ENCODE measurements at places on chromosomes 16 and 17. TPM values are rescaled to one million over a fixed set of nuclear protein-coding genes. Genes with fewer than 3 reads are reported as not detected.

GRCh38 chr16:89618109-89618998 is 4.9 kb downstream of the DPEP1 start:
- no peak for DNase-seq

The ABCA10 gene
- 4.2 TPM for total RNA-seq

DNA sequence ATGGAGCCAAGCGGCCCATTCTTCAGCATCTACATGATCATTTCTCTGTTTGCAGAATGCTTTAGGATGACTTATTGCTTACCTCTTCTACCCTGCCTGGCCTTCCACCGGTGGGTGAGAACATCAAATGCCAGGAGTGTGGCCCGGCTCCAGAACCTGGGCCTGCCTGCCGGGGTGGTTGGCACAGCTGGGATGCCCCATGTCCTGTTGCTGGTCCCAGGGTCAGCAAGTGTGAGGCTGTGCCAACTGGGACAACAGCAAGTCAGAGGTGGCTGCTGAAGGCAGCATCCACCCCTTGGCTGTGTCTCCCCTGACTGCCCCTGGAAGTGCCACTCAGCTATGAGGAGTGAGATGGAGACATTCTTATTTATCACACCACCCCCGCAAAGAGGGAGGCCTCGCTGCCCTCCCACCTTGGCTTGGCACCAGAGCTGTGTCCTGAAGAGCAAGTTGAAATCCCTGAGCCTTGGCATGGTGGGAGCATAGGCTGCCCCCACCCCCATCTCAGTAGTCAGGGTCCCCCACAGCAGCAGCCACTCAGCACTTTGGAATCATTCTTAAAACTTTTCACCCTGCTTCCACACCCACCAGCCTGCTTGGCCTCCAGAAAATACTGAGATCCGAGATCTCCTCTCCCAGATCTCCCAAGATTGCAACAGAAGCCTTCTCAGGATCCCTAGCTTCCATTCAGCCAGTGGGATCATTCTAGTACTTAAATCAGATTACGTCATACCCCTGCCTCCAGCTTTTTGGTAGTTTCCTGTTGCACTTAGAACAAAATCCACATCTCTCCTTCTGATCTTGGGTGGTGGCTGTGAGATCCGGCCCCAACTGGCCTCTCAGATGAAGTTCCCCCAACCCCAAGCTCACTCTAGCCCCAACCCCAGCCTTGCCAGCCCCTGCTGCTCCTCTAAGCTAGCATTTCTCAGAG is 127.5 kb downstream of the SOCS1 start:
- DNase-seq, result no peak

GRCh38 chr17:1331708-1332107 is 52.2 kb downstream of the TRARG1 start:
- no peak for DNase-seq

The MYL4 gene
- total RNA-seq, result 7.6 TPM

The IL21R gene
- 0.86 TPM for total RNA-seq

GRCh38 chr16:79429381-79430190 is 171.0 kb downstream of the MAF start:
- no peak for DNase-seq

GRCh38 chr17:73013301-73013700 is 79.2 kb downstream of the SLC39A11 start:
- DNase-seq, result no peak

DNA sequence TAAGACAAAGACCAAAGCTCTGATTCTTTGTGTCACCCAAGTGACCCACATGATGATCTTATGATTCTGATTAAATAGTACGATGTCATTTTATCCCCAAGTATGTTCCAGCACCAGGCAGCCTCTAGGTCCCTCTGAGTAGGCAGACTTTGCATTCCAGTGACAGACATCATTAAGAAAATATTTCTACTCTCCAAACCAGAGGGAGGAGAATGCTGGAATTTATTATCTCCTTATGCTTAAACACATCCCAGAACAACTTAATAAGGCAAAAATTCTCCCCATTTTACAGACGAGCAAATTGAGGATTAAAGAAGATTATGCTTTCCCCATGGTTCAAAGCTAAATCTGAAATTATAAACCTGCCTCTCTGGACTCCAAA is 192.8 kb upstream of the CDH11 start:
- DNase-seq, result no peak

The SECTM1 gene
- total RNA-seq, result 0.29 TPM

DNA sequence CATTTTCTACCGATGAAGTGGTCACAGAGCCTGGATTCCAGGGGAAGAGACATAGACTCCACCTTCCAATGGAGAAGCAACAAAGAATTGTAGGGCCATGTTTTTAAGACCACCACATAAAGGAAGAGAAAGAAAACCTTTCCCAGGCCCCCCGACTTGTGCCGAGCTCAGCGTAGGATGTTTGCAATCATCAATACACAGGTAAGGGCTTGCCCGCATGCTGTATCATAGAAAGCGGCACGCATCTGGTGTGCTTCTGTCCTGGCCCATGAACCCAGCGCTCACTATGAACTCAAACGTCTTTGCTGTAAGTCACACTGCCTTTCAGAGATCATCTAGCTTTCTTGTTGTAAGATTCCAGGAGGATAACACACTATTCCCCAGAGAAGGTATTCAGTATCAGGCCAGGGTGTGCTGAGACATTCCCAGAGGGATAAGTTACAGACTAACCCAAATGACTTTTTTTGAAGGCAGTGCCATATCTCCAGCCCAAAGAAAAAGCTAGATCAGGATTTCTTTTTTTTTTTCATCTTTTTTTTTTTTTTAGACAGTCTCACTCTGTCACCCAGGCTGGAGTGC is 79.5 kb upstream of the RPL38 start:
- DNase-seq, result no peak

DNA sequence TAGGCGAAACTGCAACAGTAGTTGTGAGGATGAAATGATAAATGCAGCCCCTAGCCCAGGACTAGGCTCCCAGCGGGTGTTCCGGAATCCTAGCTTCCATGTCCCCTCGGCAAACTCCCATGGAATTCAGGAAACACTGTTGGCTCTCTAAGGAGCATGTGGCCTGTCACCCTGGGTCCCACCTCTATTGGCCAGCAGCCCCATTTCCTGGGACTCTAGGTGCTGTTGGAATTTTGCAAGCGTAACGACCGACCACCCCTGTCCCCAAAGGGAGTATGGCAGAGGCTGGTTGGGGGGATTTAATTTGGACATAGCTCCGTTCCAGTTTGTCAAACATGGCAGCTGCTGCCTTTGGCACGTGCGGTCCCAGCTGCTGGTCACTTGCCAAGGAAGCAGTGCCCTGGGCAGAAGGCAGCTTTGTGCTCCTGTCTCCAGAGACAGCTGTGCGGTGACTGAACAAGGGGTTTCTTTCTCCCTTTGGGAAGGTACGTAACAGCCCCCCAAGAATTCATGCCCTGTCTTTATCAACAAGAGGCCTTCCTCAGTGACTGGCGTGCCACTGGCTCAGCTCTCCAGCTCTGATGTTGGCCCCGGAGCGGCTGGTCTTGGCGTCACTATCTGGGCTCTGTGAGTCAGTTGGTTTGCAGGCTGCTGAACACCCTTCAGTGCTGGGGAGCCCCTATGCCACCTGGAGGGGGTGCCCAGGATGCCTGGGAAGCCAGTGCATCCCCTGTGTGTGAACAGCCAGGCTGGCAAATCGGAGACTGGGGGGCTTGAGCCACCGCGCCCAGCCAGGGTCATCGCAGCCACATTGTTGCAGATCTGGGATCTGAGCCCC is 235.2 kb upstream of the TNRC6C start:
- DNase-seq, result no peak

The KRT40 gene
- not detected for total RNA-seq

DNA sequence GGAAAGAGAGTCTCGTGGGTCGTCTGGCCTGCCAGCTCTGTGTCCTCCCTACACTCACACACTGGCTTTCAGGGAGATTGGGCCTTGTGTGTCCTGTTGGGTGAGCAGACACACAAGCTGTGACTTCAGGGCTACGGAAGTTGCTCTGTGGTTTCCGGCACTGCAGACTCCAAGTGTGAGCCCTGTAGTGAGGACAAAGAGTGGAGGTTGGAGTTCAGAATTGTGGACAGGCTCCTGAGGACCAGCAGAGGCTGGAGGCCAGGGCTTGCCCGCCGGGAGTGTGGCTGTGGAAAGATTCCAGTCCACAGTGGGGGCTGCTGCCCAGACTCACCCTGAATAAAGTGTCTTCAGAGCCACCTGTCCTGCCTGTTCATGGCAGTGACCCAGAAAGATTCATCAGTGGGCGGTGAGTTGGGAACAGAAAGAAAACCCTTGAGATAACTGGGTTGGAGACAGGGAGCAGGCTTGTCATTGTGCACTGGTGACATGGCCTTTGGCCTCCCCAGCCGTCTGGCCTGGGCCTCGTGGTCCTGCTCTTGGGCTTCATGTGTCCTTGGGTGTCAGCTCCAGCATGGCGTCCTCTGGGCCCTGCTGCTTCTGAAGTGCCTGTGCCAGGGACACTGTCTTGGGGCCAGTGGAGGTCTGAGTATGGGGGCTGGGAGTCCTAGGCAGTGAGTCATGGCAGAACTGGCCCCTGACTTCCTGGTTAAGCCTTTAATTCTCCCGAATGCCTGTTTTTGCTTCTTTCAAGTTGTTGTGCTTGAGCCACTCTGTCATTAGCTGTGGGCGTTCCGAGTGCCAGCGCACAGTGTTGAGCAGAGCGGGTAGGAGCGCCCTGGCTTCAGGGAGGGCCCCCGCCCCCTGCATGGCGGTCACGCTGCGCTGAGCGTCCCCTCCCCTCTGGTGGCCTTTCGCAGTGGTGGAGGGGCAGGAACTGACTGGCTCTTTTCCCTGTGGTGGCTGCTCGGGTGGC is 19.9 kb upstream of the ZNF750 start:
- DNase-seq, result no peak

DNA sequence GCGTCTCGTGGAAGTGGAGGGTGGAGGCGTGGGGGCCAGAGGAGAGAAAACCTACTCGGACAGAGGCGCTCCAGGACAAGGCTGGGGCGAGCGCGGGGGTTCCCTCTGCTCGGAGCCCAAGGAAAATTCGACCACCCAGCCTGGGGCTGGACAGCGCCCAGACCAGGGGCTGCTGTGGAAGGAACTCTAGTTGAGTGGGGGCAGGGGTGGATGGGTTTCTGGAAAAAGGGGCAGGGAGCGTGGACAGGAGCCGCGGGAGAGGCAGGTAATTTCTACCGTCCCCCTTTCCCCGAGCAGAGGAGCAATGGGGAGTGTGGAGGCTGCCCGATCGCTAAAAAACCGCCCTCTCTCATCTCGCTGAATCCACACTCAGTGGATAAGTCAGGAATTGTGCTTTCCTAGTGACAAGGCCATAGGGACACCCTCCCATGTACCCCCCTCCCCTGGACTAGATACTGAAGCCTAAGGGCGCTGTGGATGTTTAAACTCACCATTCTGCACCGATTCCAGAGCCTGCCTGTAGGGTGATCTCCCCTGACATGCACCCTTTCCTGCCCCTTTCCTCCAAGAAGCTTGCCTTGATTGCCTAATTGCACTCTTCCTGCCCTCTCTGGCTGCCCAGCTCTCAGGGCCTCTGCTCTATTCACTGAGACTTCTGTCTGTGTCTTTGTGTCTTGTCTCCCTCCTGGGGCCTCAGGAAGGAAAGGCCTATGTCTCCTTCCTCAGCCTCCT is 90.7 kb upstream of the TMEM97 start:
- DNase-seq, result no peak

The TMEM204 gene
- total RNA-seq, result 0.22 TPM

GRCh38 chr16:17998996-17999395 is 337.5 kb downstream of the NPIPA8 start:
- no peak for DNase-seq

DNA sequence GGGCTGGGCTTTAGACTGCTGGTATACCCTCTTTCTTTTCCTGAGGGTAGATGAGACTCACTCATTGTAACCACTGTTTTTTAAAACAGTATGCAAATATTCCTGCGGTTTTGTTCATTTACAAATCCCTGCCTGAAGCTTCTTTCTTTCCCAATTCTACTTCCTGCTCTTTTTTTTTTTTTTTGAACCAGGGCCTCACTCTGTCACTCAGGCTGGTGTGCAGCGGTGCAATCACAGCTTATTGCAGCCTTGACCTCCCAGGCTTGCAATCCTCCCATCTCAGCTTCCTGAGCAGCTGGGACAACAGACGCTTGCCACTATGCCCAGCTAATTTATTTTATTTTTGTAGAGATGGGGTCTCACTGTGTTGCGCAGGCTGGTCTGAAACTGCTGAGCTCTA is 8.0 kb upstream of the SULT1A1 start:
- no peak for DNase-seq

- DNase-seq, result no peak
Measured at GRCh38 chr16:60060731-60061130, 1326.6 kb upstream of the GOT2 start.

Measured in glutamatergic neuron (in vitro differentiated cells).